Aorta (tissue), 5 donors: ENCODE measurements at places on chromosomes 2 and 18.

GRCh38 chr18:13448335-13448795 lies 229.8 kb downstream of the LDLRAD4 start:
- DNase-seq: no peak

DNA sequence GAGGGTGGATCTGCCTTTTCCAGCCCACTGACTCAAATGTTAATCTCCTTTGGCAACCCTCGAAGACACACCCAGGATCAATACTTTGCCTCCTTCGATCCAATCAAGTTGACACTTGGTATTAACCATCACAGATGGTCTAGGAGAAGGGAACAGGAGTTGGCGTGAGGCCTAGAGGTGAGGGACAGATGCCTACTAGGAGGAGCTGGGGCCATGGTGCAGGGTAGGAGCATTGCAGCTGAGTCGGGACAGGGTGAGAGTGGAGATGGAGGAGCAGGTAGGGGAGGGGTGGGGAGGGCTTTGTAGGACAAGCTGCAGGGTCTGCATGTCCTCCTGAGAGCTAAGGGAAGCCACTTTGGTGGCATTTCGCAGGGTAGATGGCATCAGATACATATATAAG lies 140.0 kb downstream of the VAPA start:
- DNase-seq: no peak

DNA sequence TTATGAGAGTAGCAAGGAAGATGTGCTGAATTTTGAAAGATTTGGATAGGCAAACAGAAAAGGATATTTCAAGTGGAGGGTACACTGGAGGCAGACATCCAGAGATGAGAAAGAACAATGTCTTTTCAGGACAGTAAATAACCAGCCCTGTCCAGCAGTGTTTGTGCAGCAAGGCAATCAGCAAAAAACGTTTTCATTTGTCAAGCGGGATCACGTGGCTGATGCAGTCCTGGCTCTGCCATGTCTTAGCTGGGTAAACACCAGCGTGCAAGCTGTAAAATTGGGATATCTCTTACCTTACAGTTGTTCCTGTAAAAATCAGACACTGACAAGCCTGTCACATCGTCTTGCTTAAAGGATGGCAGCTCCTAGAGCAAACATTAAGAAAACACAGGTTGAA lies 67.8 kb downstream of the CWC22 start:
- DNase-seq: no peak

DNA sequence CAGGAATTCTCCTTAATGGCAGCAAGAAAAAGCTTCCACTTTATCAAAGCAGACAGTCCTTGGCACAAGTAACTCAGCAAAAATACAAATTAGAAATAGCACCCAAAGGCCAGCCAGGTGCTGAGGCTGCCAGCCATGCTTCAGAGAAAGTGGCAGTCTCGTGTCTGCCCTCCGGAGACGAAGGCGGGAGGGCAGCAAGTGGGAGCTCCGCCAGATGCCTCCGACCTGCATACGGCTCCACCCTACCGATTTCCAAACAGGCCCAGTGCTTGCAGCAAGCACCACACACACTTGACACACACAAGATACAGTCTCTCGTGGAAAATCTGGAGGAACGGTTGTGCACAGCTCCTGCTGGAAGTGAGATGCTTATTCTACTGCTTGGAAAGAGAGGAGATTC lies 134.9 kb upstream of the REV1 start:
- no peak for DNase-seq

GRCh38 chr2:189585226-189585756 lies 4.7 kb upstream of the SLC40A1 start:
- DNase-seq: no peak
